ENCODE measurements at places on chromosomes 1 and 21.

DNA sequence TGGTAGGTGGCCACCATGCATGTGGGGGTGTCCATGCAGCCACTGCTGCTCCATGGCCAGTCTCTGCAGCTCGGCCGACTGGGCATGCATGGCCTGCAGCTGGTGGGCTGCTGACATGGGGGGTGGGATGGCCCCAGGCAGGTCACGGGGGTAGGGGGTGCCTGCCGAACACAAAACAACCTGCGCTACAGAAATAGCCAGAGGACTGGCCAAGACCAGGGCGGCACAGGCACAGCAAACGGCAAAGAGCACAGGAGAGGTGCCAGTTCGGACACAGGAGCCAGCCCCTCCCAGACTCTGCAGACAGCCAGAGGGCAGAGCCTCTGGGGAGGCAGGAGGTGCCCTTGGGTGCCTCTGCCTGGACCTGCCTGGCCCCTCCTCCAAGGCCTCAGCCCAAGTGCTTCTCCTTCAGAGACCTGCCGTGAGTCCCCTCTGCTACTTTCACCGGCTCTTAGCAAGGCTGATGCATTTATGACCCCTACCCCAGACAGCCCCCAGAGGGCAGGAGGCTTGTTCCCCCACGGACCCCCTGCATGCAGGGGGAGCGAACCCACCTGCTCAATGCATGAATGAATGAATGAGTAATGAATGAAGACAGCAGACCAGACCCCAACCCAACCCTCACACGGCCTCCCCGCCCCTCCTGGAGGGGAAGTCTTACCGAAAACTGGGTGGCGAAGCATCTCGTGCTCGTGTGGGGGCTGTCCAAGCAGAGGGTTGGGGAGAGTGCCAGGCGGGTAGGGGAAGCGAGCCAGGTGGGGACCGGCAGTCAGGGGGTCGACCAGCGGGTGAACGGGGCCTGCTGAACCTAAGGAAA lies 37.7 kb downstream of the SLC45A1 start:
- no peak for DNase-seq

DNA sequence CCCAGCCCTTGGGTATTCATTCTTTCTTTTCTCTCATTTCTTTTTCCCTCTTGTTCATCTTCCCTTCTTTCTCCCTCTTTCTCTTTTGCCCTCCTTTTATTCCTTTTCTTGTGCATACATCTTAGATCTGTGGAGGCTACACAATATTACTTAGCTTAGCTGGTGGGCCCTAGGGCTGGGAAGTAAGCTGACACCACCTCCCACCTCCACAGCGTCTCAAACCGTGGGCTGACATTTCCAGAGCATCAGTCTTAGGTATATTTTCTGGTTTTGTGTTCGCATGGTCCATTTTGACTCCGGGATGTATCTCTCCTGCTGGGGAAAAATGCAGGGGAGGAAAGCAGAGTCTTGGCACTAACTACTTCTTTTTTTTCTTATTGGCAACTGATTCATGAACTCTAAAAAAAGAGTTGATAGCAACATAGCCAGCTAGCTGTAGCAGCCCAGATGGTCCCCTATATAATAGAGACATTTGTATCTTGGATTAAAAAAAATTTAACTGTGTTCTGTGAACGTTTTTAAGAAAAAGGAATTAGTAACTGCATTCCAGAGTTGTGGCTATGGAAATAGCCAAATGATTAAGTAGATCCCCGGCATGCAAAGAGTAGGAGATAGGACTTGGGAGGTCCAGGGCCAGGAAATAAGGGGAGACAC lies 15.5 kb downstream of the CNIH3 start:
- no peak for DNase-seq

DNA sequence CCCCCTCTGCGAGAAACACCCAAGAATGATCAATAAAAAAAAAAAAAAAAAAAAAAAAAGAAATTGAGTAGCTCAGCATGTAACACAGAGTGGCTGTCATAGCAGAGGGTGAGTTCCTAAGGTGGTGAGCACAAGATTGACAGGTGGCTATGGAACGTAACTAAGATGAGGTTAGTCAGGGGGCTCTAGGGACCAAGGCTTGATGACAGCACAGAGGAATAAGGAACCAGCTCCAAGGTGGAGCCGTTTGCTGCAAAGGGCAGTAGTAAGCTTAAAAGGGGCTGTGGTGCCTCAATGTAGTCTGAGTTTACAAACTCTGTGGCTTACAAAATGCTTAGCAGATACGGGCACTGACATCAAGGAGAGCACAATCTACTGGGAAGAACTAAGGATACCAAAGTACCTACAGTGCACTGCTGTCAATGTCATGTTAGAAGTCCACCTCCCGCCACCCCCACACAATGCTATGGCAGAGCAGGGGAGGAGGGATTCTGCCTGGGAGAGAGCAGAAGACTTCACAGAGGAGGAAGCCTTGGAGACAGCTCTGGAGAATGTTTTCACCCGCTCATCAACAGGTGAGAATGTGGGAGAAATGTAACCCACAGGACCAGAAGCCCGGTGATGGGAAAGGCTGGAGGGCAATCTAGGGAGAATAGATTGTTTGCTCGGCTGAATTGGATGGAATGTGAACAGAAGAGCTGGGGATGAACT lies 13.1 kb downstream of the IQGAP3 start:
- DNase-seq = no peak

DNA sequence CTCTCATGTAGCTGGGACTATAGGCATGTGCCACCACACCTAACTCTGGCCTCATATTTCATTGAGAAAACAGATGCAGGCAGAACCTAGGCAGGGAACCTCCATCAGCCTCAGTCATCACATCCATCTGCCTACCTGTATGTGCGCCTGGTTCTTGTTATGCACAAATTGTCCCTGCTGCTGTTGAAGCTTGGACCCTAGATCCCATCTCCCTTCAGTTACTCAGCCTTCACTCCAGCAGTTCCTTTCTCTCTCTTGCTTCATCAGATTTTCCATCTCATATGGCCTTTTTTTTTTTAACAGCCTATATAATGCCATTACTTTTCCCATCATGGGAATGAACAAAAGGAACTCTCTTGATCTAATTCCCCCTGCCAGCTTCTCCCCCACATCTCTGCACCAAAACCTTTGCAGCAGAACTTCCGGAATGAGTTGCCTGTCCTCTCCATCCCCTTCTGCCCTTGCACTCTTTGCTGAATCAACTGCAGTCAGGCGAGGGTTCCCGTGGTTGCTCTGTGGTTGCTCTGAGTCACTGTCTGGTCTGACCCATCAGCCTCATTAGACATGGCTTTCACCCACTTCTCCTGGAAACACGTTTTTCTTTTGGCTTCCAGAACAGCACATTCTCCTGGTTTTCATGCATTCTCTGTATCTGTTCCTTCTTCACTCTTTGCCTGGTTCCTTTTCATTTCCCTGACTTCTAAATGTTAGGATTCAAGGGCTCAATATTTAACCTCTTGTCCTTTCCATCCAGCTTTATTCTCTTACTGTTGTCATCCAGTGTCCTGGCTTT lies 41.5 kb downstream of the UBE4B start:
- no peak for DNase-seq

DNA sequence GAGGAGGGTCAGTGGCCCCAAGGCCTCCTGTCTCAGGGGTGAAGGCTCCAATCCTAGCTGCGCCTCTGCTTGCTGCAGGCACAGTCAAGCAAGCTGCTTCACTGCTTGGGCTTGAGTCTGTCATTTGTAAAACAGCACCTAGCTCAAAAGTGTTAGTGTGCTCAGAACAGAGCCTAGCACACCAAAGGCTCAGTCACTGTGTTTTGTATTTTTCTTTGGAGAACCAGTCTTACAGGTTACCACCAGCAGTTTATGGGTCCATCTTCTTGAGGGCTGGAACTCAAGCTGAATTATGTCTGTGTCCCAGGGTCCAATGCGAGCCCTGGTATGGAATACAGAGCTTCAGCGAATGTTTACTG lies 113.6 kb downstream of the DMRTB1 start:
- DNase-seq = no peak

GRCh38 chr1:52973841-52974240 lies 46.8 kb downstream of the SCP2 start:
- DNase-seq = no peak

GRCh38 chr1:168834225-168834872 lies 105.3 kb upstream of the DPT start:
- no peak for DNase-seq

- no peak for DNase-seq
Observed at GRCh38 chr1:55069280-55069679, 29.9 kb downstream of the PCSK9 start.

DNA sequence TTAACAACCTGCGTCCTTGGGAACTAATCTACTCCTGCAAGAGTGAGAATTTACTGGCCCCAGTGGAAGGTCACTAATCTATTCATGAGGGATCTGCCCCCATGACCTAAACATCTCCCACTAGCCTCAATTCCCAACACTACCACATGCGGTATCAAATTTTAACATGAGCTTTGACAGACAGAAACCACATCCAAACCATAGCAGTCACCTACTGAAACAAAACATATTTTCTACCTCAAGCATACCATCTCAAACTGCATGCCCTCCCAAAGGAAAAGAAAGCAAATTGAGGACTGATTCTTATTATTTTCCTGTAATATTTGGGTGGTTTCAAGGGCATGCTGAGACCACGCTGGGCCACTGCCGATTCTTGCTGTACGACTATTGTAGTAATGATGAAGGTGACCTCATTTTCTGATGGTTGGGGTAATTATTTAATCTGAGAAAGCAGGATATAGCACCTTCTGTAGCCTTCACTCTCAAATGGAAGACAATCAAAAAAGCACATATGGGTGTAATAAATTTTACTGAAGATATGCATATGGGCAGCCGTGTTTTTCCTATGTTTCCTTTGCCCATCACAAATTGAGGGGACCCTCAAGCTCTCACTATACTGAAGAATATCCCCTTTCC lies 13.2 kb upstream of the GBP5 start:
- no peak for DNase-seq

DNA sequence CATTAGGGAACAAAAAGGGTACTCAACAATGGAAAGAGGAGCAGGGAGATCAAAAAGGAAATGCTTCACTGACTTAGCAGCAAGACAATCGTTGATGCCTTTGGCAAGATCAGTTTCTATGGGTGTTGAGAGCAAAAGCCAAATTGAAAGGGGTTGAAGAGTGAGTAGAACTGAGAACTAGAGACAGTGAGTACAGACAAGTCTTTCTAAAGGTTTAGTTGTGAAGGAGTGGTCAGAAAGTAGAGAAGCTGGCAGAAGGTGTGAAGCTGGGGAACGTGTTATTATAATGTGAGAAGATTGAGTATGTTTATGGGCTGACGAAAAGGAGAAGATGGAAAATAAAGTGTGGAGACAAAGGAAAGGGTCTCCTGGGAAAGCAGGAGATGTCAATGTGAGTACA lies 221.2 kb upstream of the USP25 start:
- DNase-seq = no peak

GRCh38 chr1:159469921-159470533 lies 30.5 kb downstream of the OR10J1 start:
- DNase-seq = no peak

- no peak for DNase-seq
Observed at GRCh38 chr1:205510308-205510950, 6.0 kb downstream of the CDK18 start.

GRCh38 chr21:15079269-15079668 lies 14.5 kb upstream of the NRIP1 start:
- DNase-seq = no peak

DNA sequence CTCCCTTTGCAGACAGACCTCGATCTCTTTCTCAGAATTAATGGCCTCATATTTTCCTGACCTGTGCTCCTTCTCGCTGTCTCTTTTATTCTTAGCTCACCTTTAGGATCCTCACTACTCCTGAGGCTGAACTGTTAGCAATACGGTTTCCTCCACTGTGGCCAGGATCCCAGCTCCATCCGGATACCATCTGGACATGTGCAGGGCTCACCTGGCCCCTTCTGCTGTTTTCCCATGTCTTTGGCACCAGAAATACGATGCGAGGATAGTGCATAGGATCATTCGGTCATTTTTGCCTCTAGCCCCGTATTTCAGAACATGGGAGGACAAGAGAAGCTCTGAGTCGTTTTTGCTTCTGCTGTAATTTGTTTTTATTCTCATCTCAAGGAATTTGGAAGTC lies 108.5 kb upstream of the KIF26B start:
- no peak for DNase-seq

- DNase-seq = no peak
Observed at GRCh38 chr21:37136744-37137143, 63.7 kb downstream of the TTC3 start.

DNA sequence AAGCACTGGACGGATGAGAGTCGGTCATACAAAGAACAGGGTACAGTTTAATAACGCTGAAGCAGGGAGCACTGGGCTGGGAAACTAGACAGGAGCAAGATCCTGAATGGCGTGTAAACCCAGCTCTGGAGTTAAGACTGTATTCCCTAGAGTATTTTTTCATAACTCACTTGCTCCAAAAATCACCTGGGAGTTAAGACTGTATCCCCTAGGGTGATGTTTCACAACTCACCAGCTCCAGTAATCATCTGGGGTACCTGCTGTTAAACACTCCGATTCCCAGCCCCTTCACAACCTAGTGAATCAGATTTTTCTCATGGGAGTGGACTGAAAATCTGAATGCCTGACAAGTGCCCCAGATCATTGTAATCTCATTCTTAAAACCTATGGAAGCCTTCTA lies 123.2 kb downstream of the MAB21L3 start:
- no peak for DNase-seq

- DNase-seq = no peak
Observed at GRCh38 chr1:177480741-177481305, 310.1 kb downstream of the BRINP2 start.

Data from NCI-H1694 (cell line).